ENCODE measurements at places on chromosomes 1 and 21.
A peak's percentile ranks its signal among the peaks of the same experiment; 100 is the strongest.

DNA sequence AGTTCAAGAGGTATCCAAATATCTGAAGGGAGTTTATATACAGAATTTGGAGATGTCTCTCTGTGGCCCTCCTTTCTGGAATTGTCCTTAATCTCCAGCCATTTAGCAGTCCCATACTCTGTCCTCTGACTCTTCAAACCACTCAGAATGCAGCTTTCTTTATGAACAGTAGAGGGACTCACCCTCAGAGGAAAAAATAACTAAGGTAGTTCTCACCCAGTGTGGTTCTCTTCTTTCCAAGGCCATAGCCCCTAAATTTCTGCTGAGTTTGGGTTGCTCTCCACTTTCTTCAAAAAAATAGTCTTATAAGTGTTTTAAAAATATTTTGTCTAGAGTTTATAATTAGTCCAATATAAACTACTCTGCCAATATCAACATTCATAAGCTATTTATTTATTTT is 369.7 kb downstream of the MATN1 start:
- DNase-seq, result no peak

GRCh38 chr1:109161858-109162606 is 48.1 kb downstream of the ELAPOR1 start:
- DNase-seq, result peak; percentile 35

- DNase-seq, result no peak
Measured at GRCh38 chr1:44810101-44810761, 1.9 kb downstream of the BTBD19 start.

DNA sequence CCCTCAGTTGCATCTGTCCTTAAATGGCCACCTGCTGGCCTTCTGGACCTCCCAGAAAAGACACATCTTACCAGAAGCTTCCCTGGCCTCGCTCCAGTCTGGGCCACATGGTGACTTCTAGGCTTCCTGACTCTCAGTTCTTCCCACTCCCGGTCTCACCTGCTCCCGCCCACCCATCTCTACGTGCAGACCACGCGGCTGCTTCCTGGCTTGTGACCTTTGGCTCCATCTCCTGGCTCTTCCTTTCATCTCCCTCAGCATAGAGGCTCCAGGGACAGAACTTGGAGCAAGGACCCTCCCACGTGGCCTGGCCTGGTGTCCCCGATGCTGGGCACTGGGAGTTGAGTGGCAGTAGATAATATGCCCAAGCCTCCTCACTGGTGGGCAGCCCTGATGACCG is 124.9 kb upstream of the IRF2BP2 start:
- DNase-seq, result no peak

GRCh38 chr1:1755852-1756251 is 22.4 kb downstream of the NADK start:
- no peak for DNase-seq

- no peak for DNase-seq
Measured at GRCh38 chr1:45842786-45843185, 39.4 kb downstream of the MAST2 start.

DNA sequence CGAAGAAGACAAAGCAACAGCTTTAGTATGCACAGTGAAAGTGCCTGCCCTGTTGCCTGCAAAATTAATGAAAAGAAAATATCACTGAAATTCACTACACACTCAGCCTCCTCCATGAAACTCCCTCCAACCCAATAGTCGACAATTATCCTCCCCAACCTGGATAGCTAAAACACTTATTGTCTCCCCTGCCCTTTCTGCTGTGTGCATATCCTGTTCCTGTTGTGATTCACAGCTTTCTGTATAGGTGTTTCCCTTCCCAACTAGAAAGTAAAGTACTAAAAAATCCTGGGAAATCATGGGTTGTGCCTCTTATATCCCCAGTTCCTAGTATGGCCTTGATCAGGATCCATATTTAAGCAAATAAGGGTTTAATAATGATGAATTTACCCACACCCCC is 412.1 kb downstream of the LTN1 start:
- no peak for DNase-seq

- DNase-seq, result no peak
Measured at GRCh38 chr1:23167353-23168078, 1.1 kb downstream of the LUZP1 start.

- no peak for DNase-seq
Measured at GRCh38 chr1:225762444-225762843, 15.2 kb upstream of the SRP9 start.

DNA sequence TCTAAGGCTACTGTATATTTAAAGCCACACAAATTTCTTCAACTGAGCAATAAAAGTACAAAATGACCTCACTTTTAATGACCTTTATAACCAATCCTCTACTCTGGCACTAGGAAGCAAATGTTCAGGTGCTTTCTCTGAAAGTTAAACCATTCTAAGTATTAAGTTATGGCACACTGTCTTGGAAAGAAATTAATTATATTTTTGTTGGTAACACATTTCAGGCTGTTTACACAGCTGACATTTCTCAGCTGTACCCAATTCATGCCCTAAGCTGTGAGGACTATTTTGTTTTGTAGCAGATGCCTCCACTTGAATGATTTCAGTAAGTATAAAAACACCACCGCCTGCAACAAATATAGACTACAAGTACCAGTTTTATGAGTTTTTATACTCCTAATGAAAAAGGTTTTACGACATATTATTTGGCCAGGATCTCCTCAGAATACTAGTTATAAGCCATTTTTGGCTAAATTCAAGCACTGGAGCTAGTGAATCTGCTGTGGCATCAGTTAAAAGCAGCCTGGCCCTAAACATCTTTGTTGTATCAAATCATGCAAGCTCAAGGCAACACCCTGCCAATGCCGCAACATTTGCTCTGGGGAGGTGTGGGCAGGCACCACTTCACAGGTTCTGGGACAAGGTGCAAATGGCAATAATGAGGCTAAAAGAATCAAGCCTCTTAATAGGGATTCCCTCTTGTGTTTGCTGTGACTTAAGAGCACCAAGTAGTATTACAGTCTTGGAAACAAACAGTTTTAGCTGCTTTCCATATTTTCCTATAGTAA is 228.4 kb upstream of the DMRTA2 start:
- no peak for DNase-seq

DNA sequence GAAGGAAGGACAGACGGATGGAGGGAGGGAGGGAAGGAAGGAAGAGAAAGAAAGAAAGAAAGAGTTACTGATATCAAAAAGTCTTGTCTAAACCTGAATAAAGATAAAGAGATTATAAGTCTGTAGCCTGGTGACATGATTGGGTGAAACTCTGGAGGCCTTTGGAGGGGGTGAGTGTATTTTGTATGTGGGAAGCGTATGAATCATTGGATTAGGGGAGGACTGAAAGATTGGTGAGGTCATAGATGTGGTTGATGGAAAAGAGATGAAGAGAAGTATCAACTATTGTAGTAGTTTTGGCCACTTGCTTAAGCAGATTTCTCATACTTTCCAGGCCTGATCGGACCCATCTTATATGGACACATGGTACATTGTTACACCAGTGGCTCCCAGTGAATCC is 11.5 kb upstream of the KCNJ6 start:
- DNase-seq, result no peak

- DNase-seq, result no peak
Measured at GRCh38 chr1:114495486-114495885, 15.5 kb downstream of the TRIM33 start.

- no peak for DNase-seq
Measured at GRCh38 chr1:10803971-10804820, 7.8 kb upstream of the CASZ1 start.

GRCh38 chr1:89576013-89576412 is 51.4 kb downstream of the LRRC8B start:
- no peak for DNase-seq

GRCh38 chr1:207981976-207982375 is 71.1 kb upstream of the CD34 start:
- DNase-seq, result no peak

DNA sequence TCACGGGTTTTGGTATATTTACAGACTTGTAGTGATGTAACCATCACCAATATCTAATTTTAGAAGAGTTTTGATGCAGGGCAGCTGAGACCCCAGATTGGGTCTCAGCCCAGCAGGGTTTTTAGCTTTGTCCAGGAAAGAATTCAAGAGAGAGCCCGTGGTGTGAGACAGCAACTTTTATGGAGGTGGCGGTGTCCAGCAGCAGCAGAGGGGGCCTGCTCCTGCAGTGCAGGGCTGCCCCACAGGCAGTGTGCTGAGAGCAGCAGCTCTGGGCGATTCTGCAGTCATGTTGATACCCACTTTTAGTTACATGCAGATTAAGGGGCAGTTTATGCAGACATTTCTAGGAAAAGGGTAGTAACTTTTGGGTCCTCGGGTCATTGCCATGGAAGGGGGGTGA is 1.8 kb upstream of the EPHX1 start:
- DNase-seq, result no peak

GRCh38 chr1:35442734-35443133 is 114.5 kb downstream of the KIAA0319L start:
- DNase-seq, result peak; percentile 50
